ENCODE measurements at places on chromosomes 13 and 19.

GRCh38 chr13:25746131-25746530 lies 305.7 kb downstream of the SHISA2 start:
- no peak for DNase-seq

DNA sequence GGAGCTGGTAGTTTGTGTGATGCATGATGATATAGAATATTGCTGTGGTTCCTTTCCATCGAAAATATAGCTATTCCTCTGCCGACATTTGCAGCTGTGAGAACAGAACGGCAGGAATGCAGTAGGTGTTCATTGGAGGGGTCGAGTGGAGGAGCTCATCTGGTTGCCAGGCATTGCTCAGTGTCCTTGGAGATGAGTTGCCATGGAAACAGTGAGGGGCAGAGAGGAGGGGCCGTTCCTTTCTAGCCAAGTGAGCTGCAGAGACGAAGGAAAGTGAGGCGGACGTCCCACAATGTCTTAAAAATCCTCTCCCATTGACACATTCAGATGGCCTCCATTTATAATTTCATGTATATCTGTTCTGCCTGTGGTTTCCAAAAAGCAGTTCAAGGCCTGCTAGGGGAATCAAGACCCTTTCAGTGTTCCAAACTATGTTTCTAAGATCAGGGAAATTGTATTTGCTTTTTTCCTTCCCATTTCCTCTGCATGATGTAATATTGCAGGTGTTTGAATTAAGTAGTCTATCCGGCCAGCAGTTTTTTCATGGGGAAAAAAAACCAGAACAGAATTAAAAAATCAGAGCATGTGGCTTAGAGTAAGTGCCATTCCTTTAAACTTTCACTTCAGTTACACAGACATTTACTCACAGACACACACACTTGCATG lies 41.2 kb upstream of the ZNF835 start:
- peak; percentile 6 for DNase-seq

DNA sequence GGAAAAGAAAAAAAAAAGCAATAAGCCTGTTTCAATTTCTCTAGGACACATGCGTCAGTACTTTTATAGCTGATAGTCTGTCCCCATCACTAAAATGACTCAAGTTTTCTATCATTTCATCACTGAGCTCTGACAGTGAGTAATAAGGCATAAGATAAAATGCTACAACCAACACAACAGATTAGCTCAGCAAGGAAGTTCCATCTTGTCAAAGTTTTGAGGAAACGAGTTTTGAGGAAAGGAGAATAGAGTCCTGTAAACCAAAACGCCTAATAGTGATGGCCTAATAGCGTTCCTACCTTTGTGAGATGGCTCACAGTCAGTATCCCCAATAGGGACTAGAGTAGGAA lies 145.1 kb downstream of the LACC1 start:
- no peak for DNase-seq

DNA sequence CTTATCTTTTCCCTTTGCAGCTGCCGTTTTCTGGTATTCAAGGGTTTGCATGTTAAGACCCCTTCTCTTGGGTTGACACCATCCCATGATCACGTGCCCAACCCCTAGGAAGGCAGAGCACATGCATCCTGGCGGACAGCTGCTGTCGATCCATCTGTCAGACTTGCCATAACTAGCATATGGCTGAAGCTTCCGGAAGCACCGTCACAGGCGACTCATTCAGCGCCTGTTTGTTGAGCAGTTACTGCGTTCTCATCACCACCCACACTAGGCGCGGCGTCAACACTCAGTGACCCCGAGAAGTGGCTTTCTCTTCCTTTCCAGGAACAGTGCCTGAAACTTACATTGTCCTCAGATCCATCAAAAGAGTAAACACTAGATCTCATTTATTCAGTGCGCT lies 93.6 kb downstream of the SOX1 start:
- DNase-seq, result no peak

DNA sequence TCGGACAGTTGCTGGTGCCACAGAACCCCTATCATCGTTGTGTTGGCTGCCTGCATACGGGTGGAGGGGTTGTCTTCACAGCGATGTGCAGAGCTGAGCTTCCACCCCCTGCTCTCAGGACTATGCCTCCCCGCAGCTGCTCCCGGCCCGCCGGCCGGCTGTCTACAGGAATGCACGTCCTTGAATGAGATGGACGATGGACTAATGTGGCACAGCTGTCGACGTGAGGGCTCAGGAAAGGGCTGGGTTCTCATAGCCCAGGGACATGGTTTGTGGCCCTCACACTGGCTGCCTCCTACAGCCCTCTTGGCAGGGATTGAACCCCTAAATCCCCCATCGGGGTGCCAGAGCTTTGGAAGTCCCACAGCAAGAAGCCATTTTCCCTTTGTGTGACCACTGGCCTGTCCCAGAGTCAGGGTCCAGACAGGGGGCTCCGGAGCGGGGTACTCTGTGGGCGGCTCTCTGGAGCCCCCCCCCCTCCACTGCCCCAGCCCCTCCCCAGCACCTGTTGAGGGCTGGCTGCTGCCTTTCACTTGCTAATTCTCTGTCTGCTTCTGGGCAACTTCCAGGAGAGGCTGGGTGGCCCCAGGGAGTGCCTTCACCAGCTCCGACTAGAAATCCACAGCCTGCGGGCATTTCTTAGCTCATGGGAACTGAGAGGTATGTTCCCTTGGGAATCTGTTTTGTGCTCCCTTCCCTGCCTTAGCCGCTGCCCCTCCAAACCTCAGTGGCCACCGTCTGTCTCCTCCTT lies 40.2 kb downstream of the TSSK6 start:
- DNase-seq, result no peak

GRCh38 chr19:47573071-47574026 lies at the start of gene ZNF541:
Gene ZNF541, minus strand, starts transcription at chr19:47573148. Its CDS starts 17,292 bp downstream, at chr19:47555856.
- DNase-seq, result peak; percentile 16

DNA sequence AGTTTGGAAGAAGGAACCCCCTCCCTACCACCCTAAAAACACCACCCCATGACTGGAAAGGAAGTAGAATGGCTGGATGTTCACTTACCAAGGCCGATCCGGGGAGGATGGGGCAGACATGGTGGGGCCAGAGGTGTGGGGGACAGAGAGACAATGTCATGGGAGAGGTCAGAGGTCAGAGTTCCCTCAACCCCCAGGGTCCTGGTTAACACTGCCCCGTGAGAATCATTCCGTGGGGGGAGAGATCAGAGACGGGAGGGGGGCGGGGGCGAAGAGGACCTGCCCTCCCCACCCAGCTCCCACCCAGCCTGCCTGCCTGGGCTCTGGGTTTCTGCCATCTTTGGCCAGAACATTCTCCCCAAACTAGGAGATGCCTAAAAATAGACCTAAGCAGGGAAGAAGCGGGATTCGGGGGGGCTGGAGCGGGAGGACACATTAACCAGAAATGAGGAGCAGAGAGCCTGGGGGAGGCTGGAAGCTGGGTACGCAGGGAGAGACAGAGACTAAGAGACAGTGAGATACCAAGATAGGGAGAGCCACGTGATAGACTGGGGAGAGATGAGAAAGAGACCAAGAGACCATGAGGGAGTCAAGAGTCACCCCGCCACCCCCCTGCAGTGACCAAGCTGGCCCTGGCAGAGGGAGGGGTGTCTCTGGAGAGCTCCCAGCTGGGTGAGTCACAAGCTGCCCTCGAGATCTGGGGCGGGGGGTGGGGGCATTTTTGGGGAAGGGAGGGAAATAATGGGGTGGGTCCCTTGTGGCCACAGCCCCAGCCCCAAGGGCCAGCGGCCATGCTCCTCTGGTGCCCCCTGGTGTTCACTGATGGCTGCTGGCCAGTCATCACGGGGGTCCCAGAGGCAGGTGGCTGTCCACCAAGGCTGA lies 6.1 kb upstream of the KANK2 start:
- peak; percentile 46 for DNase-seq

- no peak for DNase-seq
Measured at GRCh38 chr19:288911-289310, 2.3 kb downstream of the PLPP2 start.

- peak; percentile 28 for DNase-seq
Measured at GRCh38 chr13:102799426-102800144, 666 bp downstream of the BIVM start.

DNA sequence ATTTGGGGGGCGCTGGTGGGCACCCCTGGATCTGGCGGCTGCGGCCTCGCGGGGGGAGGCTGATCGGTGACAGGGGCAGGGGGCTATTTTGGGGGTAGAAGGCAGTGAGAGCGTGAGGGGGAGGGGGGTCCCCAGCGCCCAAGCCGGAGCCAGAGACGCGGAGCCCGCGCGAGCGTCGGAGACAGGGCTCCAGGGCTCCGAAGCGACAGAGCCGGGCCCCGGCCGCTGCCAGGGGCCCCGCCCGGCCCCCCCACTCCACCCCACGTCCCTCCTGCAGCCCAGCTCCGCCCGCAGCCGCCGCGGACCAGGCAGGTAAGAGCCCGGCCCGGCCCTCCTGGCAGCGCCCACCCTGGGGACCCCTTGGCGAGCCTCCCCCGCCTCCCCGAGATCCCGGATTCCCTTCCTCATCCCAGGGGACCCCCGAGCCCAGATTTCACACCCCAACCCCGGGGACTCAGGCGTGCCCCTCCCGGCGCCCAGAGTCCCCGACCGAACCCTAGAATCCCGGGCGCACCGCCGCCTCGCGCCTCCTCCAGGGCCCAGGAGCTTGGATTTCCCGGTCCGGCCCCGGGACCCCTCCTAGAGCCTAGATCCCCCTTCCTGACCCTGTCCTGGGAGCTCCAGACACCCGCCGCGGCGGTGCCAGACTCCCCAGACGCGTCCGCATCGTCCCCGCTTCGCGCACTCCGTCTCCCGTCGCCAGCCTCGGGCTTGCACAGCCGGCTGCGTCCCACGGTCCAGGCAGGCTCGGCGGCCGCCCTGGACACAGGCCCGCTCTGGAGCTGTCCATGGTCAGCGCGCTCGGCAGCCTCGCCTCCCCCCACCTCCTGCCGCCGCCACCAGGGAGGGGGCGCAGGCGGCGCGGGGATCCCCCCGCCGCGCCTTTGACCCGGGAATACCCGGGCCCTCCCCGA lies at the start of gene PPFIA3:
PPFIA3 (plus strand) TSS at position 134 of the 914 bp plus-strand sequence. CDS start 8,330 bp downstream, outside the sequence.
- DNase-seq, result no peak

- DNase-seq, result no peak
Measured at GRCh38 chr13:48750588-48751383, 97.1 kb downstream of the CYSLTR2 start.

DNA sequence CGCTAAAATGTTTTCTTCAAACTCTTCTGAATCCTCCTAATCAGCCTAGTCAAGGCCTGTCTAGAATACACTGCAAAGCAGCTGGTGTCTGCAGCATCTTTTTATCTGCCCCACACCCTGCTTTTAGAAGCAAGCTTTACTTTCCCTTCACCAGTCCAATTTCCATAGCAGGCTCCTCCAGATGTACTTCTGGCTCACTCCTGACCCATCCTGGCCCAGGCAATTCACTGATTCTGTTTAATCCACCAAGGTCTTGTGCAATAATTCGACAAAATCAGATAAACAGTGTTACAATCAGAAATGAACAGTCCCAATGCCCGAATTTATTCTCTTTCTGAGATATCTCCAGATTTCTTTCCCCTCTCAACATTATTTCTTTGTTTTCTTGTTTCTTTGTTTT lies 415.2 kb upstream of the SGCG start:
- no peak for DNase-seq

DNA sequence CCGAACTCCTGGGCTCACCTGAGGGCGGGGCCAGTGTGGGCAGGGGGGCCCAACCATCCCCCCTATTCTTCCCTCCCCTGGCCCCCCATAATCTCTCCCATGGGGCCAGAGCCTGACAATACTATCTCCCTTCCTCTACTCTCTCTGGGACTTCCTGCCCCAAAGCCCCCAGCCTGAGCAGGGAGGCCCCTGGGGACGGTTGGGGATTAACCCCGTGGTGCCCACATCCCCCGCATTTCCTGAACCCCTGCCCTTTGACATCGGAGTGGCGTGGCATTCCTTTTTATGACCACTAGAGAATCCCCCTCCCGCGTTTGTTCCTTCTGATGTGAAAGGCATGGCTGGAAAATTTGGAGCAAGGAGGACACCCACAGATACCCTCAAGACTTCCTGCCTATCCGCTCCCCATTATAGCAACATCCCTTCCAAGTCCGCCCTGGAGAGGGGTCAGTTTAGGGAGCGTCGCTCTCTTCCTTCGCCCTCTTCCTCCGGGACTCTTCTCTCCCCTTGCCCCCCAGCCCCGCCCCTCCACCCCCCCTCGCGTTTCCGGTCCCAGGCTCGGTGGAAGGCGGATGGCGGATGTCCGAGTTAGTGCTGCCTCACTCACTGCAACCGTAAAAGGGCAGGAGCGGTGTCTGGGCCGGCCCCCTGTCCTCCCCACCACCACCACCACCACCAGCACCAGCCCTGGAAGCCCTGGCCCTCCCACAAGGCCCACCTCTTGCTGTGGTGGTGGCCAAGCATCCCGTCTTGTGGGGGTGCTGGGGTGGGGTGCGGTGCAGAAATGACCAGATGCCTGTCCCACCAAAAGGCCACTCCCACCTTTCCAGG lies 1.8 kb downstream of the VASP start:
- no peak for DNase-seq

DNA sequence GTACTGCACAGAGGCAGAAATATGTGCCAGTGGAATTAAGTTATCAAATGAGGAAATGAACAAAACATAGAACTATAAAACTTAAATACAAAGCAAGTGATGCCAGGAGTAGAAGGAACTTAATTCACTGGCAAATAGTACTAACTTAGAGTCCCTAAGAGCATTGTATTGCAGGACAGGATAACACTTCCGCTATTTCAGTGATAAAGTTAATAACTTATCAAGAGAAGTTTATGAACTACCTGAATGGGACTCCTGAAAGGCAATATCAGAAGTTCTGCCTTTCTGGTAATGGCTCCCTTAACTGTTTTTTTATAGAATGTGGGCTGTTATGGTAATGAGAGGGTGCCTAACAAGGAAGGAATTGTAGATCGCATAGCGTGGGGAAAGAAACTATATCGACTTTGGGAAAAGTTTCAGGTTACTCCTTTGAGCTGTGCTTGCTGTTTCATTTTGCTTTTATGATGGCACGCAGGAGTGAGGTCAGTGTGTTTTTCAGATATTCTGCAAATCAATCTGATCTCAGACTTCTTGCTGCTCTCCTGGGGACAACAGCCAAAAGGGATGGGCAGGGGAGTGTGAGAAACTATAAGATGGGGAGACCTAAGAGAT lies 95.3 kb upstream of the MLNR start:
- DNase-seq, result no peak

- no peak for DNase-seq
Measured at GRCh38 chr13:37143911-37144310, 38.4 kb upstream of the CSNK1A1L start.

GRCh38 chr13:29621051-29621800 lies 25.7 kb upstream of the SLC7A1 start:
- DNase-seq, result no peak

- DNase-seq, result peak; percentile 78
Measured at GRCh38 chr13:20901668-20902437, 693 bp downstream of the XPO4 start.
